ENCODE measurements at places on chromosomes 13 and 19.
A peak's percentile ranks its signal among the peaks of the same experiment; 100 is the strongest.

GRCh38 chr13:79870766-79871165, 389.8 kb downstream of the NDFIP2 start:
- no peak for DNase-seq

DNA sequence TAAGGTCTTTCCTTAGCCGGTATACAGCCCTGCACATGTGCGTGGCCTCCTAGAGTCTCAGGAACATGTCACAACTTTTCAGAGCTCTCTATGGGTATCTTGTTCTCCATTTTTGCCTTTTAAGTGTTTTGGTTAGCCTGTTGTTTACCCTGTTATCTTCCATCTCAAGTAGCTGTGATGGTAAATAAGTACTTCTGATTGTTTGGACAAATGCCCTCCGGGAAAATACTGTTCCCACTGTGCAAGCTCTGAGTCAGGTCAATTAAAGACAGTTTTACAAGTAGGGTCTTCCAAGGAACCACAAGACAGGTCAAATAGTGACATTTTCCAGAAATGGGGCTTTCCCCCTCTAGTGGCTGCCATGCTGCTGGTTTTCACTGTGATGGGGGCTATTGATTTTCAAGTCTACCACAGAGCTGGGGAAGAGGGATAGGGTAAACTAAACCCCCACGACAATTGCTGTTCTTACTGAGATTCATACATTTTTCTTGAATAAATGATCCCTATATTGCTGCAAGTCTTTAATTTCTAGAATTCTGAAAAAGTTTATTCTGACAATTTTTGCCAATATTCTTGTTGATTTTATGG, 109.5 kb downstream of the TM9SF2 start:
- no peak for DNase-seq

DNA sequence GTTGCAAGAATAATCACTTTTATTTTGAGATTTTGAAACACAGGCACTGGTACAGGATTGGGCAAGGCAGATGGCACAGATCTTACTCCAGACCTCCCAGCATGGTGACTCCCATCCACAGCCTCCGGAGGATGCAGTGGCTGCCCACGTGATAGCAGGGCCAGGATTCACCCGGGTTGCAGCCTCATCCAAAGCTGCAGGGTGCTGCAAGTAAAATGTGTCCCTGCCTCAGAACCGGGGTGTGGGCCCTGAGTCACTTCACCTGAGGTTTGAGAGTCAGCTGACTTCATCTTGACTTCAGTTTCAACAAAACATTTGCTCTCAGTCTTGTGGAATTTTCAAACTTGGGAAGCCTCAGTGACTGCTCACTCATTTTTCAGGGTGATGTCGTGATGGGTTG, 201.9 kb downstream of the FGF9 start:
- no peak for DNase-seq

GRCh38 chr19:38274739-38275138, 10.4 kb downstream of the SPINT2 start:
- DNase-seq, result no peak

DNA sequence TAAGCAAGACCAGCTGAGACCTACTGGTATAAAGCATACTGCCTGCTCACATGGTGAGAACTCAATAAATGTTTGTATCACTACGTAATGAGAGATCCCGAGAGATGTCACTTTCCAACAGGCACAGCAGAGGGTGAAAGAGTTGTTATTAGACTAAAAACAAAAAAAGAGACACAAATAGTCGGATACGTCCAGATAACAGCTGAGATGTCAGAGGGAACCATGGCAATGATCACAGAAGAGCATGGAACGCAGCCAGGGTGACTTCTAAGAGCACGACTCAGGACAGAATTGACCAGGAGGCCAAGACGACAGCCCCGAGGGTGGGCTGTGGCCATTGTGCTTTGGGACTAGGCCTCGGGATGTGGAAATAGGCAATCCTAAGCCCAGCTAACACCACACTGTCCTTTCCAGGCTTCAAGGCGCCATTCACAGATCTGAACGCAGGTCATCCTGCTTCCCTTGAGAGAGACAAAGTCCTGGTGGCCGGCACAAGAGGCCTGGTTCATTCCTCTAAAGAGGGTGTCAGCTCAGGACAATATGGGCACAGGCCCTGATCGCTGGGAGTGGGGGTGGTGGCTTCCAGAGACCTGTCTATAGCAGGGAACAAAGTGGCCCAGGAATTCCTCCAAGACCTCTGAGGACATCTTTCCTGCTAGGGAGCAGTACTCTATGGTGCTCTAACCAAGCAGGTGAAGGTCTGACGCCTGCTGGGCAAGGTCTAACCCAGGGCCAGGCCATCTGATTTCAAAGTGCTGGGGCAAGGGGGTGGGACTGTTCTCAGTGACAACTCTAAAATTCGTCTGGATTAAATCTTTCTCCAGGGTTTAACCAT, 3.2 kb downstream of the SH3GL1 start:
- no peak for DNase-seq

DNA sequence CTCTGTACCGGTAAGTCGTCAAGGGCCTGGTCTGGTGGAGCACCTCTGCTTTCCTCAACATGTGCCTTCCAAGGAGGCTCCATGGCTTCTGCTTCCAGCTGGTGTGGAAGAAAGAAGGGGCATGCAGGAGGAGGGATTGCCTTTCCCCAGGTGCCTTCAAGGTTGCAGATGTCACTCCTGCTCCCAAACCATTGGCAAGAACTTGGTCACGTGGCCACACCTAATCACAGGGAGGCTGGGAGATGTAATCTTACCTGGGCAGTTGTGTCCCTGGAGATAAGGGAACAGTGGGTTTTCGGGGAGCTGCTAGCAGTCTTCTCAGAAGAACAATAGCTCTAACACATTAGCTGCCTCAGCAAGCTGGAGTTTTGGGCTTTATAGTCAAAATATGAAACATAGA, 9.7 kb upstream of the GPR18 start:
- DNase-seq, result no peak

DNA sequence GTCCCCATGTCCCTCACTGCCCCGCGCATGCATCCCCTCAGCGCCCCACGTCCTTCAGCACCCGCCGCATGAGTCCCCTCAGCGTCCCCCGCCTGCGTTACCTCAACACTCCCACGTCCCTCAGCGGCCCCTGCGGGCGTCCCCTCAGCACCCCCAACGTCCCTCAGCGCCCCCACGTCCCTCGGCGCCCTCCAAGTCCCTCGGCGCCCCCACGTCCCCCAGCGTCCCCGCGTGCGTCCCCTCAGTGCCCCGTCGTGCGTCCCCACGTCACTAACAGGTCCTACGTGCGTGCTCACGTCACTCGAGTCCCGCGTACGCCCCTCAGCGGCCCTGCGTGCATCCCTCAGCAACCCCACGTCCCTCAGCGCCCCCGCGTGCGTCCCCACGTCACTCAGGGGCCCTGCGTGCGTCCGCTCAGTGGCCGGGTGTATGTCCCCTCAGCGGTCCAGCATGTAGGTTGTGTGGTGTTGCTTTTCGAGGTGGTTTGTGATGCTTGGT, 19.5 kb upstream of the GAS6 start:
- no peak for DNase-seq

DNA sequence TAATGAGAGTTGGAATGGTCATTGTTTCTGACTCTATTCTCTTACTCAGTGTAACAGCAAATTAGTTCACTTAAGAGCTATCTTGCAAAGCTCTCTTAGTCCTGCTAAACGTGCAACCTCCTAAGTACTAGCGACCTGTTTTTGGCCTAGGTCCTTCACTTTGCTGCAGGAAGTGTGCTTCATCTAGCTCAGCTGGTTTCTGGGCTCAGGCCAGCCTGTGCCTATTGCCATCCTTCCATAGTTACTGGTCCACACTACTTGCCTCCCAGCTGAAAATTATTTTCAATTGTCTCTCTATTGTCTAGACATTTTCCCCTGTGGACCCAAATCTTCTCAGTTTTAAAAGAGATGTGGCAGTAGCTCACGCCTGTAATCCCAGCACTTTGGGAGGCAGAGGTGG, 561.3 kb downstream of the FGF9 start:
- peak; percentile 32 for DNase-seq

DNA sequence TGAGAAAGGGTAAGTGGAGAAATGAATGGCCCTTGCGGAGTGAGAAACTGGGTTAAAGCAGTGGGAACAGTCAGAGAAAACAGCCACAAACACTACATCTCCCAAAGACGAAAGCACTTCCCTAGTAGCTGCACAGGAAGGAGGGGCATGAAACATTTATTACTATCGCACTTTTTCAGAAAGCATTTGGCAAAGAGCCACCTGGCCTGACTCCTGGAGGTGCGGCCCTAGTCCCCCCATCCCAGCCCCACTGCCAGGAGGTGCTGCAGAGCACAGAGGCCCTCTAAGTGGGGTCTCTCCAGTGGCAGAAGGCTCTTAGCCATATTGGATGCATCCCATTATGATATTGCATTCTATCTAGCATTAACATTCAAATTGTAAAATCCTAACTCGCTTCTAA, 55.8 kb downstream of the MTMR6 start:
- peak; percentile 21 for DNase-seq

DNA sequence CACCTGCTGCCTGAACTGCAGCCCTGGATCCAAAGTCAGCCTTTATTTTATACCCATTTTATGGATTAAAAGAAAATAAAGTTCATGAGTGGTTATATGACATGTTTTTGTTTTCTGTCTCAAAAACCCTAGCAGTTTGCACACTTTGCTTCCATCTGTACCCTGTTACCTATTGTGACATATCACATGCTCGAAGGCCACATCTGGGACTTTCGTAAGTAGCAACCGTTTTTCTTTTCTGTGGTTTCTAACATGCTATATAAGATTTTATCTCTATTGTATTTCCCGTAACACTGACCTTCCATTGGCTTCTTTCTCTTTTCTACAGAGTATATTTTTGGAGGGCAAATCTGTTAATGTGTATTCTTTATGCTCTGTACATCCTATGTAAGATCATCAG, 1007.2 kb downstream of the PCDH9 start:
- DNase-seq, result no peak

GRCh38 chr13:36051082-36051481, 80.1 kb downstream of the DCLK1 start:
- DNase-seq, result no peak

DNA sequence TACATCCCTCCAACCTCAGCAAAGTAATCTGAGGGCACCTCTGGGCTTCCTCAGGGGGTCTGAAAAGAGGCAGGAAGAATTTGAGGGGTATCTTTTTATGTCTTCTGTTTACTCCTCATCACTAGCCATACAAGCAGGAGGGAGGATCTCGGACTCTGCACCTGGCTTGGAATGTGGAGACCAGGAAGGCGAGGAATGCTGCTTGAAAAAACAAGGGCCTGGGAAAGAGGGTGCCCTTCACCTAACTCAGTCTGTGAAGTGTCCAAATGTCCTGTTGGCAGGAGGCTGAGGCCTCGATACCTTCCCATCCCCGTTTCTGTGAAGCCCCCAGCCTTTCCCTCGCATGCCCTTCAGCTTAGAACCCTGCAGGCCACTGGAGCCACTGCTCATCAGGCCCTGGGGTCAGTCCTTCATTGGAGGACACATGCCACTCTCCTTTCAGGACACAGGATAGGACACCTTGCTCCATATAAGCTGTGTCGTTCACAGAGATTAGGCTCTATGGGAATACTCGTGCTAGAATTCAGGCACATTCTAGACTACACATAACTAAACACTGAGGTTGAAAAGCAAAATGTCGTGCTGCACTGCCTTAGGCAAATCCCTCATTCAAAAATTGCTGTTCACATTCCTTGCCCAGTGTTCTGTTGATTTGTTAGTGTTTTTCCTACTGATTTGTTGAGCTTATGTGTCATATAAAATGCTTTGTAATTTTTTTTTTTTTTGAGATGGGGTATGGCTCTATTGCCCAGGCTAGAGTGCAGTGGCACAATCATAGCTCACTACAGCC, 49.7 kb downstream of the ESD start:
- DNase-seq, result no peak

- peak; percentile 71 for DNase-seq
Measured at GRCh38 chr13:38686577-38687245, at the start of gene FREM2. FREM2 (plus strand) TSS chr13:38687077; CDS start chr13:38687345, 268 bp downstream.

DNA sequence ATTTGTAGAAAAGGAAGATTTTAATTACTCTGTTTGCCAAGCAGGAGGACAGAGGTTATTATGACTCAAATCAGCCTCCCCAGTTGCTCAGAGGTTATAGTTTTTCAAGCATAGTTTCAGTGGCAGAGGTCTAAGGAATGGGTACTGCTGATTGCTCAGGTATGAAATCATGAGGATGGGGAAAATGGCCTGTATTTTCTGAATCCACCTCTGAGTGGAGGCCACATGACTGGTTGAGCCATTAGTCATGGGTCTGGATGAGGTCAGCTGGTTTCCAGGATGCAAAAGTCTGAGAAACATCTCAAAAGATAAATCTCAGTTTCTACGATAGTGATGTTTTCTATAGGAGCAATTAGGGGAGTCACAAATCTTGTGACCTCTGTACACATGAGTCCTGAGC, 62.8 kb upstream of the CEACAM8 start:
- no peak for DNase-seq

- DNase-seq, result no peak
Measured at GRCh38 chr13:30787738-30788525, 52.6 kb downstream of the ALOX5AP start.

DNA sequence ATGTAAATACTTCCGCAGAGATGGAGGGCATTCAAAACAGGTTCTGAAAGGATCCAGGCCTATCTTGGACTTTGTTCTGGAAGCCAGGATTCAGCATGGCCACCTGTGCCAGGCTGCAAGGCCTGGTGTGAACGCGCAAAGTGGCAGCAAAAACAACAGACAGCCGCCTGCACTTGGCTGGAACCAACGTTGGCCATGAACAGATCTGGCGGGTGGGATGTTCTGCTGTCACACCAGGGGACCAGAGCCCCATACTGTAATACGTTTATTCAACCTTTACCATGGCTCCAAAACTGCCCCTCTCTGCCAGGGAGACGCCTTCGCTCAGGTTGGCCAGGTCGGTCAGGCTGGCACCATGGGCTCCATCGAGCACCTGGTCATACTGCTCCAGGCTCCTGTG, 69.7 kb downstream of the EPS15L1 start:
- no peak for DNase-seq

DNA sequence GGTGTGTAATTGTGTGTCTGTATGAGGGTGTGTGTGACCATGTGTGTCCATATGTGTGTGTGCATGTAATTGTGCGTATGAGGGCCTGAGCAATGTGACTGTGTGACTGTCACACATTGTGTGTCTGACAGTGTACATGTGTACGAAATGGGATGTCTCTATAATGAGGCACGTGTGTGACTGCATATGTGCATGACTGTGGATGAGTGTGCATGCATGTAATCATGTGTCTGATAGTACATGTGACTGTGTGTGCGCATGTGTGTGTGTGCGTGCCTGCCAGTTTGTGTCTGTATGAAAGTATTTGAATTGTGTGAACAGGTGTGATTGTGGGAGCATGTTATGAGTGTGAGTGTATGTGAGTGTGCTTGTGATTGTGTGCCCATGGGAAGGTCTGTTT, 2.2 kb upstream of the ACSBG2 start:
- no peak for DNase-seq

- no peak for DNase-seq
Measured at GRCh38 chr19:2072757-2073551, 21.9 kb upstream of the MKNK2 start.

Data from NCI-H2081 (cell line).